ENCODE measurements at places on chromosomes 4 and X.

DNA sequence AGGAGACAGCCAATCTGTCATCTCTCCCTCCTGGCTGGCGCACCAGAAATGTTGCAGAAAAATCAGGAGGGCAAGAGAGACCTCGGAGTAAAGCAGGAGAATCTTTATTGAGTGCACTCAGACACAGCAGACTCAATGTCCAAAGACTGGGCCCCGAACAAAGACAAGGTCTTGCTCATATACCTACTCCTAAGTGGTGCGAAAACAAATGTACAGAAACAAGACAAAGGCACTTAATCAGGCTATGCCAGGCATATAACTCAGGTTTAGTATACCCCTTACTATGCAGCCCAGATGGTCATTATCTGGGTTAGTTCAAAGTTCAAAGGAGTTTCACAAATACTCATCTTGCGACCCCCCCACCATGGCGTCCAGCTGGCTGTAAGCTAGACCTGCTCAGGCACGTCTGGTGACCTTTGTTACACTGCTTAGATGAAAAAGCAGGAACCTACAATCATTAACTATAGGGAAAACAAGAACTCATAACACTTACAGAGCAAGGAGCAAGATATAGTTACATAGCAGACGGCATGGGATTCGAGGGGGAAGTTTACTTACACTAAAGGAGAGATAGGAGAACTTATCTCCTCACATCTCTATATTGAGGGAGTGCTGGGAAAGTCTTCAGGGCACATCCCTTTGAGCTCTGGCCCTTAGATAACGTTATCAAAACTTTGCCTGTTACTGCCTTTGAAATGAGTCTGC, 27.5 kb downstream of the SULT1E1 start:
- DNase-seq, result no peak

DNA sequence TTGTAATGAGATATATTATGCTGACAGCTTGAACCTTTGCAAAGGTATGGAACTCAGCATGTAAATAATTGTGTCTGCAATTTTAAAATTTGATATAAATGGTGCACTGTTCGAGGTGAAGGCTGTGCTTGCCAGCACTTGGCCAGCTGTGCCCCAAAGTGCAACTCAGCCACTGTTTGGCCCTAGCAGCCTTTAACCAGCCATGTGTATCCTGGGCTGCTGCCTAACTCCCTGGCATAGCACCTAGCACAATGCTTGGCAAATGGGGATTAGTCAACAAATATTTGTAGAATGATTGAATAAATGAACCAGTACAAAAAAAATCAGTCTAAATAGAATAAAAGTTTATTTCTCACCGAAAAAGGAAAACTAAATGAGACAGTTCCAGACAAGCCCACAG, 83.8 kb upstream of the ZIC3 start:
- DNase-seq, result no peak

- no peak for DNase-seq
These were observed 3.1 kb downstream of the GUCY1B1 start for GRCh38 chr4:155761916-155762315.

GRCh38 chr4:37873386-37873785, 17.5 kb upstream of the TBC1D1 start:
- no peak for DNase-seq

DNA sequence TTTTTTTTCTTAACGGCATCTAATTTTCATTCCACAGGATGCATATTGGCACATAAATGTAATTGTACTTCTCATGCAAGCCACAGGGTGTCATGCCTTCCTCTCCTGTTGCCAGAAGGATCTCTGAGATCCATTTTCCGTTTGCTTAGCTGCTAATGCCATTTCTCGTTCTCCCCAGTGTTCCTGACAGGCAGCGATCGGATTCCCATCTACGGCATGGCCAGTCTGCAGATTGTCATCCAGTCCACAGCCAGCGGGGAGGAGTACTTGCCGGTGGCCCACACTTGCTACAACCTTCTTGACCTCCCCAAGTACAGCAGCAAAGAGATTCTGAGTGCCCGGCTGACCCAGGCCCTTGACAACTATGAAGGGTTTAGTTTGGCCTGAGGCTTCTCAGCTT, 8.9 kb upstream of the NAP1L5 start:
- DNase-seq, result no peak

GRCh38 chrX:108088511-108088910, 2.8 kb downstream of the PSMD10 start:
- DNase-seq, result no peak

DNA sequence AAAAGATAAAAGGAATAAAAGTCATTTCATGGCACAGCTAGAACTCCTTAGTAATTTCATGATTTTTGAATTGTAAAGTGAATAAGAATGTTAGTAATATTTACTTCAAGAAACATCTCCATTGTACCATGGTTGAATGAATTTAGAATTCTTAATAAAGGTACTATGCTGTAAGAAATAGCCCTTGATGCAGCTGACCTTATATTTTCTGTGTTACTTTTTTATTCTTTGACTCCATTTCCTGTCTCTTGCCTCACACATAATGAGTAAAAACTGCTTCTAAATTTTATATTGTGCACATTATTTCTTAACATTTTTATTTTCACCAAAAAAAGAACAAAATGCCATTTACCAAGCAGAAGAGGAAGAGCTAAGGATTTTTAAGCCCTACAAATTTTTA, 81.9 kb upstream of the PDHA2 start:
- DNase-seq, result no peak

- DNase-seq, result peak; percentile 4
These were observed 12.4 kb downstream of the EPGN start for GRCh38 chr4:74320559-74321118.

- no peak for DNase-seq
These were observed 183.7 kb downstream of the EVC2 start for GRCh38 chr4:5524446-5525299.

DNA sequence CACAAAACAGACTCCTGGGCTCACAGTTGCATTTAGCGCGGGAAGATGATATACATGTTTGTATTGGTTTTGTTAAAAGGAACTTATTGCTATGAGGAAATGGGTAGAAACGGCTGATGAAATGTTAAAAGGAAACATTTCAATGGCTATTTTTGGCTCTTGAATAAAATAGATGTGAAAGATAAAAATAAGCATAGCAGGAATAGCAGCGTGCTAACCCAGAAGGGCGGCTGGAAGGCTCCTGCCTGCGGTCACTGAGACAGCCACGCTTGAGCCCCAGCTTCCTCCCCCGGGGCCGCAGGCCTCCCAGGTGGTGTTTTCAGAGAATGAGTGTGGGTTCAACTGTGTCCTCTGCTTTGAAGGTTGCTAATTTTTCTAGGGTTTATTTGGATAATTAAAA, 35.0 kb upstream of the CLCN4 start:
- DNase-seq, result no peak

- no peak for DNase-seq
These were observed 116.1 kb downstream of the ARHGAP10 start for GRCh38 chr4:147847751-147848590.

GRCh38 chrX:34404386-34405070, 252.6 kb downstream of the TMEM47 start:
- DNase-seq, result no peak

- no peak for DNase-seq
These were observed 142.6 kb downstream of the EGF start for GRCh38 chr4:110055158-110055768.

GRCh38 chr4:3367866-3368265, 73.9 kb upstream of the HGFAC start:
- no peak for DNase-seq

GRCh38 chr4:181959121-181959520, 284.1 kb upstream of the TENM3 start:
- DNase-seq, result no peak

DNA sequence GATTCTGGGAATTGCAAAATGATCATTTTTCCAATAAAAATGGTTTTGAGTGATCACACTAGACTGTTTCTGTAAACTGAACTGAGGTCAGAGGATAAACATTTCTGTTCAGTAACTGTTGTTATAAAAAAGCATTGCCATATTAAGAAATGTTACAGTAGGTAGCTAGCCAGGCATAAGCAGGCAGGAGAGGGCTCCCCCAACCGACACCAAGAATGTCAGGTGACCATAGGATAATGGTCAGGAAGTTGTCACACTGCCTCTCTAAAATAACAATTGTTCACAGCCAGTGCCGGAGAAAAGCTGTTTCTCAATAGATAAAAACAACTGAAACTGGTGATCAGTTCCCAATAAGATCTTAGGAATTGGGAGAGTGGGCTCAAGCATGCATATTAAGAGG, 306.2 kb upstream of the SLIT2 start:
- DNase-seq, result no peak

DNA sequence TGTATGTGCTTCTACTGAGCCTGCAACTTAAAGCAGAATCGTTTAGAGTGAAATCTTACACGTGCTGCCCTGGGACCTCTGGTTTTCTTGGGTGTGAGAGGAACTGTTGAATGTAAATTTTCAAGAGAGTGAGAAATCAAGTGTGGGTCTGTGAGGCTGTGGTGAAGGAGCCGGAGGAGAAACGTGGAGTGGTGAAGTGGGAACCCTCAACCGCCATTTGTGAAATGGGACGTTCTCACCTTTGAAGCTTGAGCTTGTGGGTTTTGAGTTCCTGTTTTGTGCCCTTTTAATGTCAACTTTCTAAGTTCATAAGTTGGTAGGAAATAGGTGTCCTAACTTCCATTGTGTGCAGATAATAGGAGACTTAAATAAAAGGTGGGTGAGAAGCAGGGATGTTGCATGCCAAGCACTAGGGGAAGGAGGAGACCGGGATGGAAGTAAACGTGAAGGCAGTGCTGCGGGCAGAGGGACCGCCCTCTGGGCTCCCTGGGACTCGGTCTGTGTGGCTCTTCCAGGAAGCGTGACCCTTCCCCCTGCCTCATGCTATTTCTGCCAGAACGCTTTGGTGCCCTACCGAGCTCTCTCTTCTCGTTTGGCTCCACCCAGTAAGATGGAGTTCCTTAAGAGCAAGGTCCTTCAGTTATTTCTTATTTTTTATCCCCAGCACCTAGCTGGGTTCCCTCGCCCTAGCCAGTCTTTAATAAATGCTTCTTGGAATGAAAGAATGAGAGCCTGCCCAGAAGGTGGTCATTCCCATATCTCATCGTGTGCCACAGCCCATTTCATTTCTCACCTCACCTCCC, 56.0 kb downstream of the TMEM131L start:
- DNase-seq, result peak; percentile 69

- no peak for DNase-seq
These were observed 39.8 kb downstream of the GPM6A start for GRCh38 chr4:175772170-175772705.

DNA sequence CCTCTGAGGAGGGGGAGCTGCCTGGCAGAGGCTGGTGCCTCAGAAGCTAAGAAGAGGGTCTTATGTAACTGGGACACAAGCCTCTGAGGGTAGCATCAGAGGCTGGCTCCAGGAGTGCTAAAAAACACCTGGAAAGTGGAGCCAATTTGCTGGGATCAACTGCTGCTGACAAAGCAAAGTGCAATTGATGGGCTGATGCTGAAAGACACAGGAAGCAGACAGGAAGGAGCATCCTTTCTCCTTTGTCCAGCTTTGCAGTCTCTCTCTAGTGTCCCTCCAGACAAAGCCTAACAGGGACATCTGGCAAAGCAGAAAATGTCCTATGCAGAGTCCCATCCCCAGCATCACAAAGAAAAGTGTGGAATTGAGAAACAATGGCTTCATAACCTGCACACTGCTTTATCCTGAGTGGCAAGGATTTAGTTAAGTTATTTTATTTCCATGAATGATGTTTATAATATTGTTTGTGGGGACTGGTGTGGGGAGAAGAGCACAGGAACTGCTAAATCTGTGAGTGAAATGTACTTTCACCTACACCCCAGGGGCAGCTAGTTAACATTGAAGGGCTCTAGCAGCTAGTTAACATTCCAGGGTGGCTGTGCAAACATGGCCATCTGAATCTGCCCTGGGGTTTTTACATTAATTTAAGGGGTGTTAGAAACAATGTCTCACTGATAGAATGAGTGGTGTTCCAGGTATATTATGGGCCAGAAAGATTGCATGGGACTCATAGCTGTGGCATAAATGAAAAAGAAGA, 25.6 kb upstream of the MBTPS2 start:
- no peak for DNase-seq

GRCh38 chrX:3582451-3582850, 131.0 kb downstream of the PRKX start:
- DNase-seq, result no peak

- no peak for DNase-seq
These were observed 58.9 kb downstream of the NAF1 start for GRCh38 chr4:163107754-163108153.

DNA sequence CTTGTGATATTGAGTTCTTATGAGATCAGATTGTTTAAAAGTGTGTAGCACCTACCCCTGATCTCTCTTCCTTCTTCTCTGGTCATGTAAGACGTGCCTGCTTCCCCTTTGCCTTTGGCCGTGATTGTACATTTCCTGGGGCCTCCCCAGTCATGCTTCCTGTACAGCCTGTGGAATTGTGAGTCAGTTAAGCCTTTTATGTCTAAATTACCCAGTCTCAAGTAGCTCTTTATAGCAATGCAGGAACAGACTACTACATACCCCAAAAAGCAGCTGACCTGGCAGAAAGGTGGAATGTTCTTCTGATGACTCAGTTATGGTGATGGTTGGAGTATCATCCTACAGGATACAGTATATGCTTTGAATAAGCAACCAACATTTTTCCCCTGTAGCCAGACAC, 11.4 kb upstream of the MCUB start:
- DNase-seq, result no peak

DNA sequence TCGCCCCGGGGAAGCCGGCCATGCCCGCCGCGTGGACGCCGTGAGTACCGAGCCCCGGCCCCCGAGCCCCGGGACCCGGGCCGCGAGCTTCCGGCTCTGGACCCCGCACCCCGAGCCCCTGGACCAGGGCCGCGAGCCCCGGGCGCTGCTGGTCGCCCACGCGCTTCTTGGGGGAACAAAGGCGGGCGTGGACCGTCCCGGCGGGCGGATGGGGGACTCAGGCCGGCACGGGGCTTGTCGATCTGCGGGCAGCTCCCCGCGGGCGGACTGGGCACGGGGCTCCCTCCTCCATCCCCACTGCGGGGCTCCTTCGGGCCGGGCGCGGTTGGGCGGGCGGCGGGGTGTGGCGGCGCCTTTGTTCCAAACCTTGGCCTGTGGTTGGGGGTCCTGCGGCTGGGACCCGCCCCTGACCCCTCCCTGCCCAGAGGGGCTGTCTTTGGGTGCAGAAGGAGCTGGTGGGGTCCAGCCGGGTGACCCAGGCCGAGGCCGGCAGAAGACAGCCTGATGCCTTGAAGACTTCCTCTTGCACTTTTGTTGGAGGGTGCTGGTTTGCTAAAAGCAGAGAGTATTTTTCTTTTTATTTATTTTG, 25.2 kb upstream of the ADD1 start:
- DNase-seq, result no peak

- DNase-seq, result no peak
These were observed 1047.7 kb downstream of the STIM2 start for GRCh38 chr4:27908356-27908755.

GRCh38 chr4:27276307-27277073, 415.8 kb downstream of the STIM2 start:
- DNase-seq, result no peak

DNA sequence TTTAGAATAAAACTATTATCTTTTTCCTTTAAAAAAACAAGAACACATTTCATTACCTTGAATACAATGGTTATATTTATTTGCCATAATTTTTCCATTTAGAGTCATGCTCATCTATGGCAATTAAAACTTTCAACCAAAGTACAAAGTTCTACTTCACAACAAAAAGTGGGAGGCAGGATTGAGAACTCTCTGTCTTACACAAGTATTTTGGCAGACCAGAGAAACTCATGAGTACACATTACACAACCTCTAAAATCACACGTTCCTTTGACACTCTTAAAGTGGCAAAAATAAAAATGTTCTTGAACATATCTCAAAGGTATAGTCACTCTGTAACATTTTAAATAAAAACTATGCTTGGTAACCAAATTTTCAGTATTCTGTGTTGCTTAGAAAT, 213.4 kb downstream of the IL15 start:
- DNase-seq, result no peak

GRCh38 chr4:108393890-108394472, 225.2 kb upstream of the LEF1 start:
- DNase-seq, result no peak
